ENCODE measurements at places on chromosomes 4 and X.
A peak's percentile ranks its signal among the peaks of the same experiment; 100 is the strongest.

GRCh38 chrX:153477364-153477857, 7.0 kb upstream of the HAUS7 start:
- ATAC-seq, result no peak

DNA sequence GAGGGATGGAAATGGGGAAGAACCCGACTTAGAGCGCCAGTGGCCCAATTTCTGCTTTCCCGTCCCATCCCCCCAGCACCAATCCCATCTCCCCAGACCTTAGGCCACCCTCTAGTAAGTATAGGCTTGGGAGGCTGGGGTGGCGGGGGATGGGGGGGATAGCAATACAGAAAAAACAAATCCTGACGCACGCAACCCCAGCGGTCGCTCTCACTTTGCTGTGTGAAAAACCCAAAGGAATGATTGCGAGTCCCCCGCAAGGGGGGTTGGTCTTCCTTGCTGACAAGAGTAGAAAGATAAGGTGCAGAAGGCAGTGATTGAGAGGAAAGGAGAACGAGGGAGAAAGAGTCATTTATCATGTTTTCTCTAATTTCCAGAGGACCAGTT, 863 bp downstream of the CPE start:
- no peak for ATAC-seq

- no peak for ATAC-seq
These were observed 228.5 kb downstream of the SLC7A11 start for GRCh38 chr4:138013625-138014024.

DNA sequence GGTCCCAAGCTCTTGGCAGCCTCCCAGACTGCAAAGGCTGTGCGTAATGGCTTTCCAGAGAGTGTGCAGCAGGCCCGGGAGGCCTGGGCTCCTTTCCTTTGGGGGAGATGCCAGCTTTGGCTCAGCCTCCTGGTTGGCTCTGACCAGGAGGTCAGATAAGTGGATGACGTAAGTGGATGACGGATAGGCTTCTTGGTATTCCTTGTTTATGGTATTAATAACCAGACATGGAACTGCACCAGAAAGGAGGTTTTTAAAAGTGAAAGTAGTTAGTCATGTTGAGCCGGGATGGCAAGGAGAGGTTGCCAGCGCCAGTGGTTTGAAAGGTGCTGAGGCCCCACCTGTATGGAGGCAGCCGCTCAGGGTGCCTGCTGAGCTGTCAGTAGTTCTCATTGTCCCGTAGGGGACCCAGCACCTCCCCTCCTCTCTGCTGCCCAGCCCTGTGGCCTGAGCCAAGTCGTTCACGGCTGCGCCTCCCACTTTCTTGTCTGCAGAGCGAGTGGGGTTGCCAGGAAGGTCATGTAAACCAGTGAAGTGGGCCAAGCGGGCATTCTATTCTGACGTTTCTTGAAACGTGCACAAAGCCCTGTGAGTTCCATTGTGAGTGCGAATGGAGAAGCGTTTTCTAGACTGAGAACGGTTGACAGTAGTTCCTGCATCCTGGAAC, 28.7 kb upstream of the STOX2 start:
- ATAC-seq, result no peak

- ATAC-seq, result no peak
These were observed 12.3 kb upstream of the SCRG1 start for GRCh38 chr4:173411106-173411693.

DNA sequence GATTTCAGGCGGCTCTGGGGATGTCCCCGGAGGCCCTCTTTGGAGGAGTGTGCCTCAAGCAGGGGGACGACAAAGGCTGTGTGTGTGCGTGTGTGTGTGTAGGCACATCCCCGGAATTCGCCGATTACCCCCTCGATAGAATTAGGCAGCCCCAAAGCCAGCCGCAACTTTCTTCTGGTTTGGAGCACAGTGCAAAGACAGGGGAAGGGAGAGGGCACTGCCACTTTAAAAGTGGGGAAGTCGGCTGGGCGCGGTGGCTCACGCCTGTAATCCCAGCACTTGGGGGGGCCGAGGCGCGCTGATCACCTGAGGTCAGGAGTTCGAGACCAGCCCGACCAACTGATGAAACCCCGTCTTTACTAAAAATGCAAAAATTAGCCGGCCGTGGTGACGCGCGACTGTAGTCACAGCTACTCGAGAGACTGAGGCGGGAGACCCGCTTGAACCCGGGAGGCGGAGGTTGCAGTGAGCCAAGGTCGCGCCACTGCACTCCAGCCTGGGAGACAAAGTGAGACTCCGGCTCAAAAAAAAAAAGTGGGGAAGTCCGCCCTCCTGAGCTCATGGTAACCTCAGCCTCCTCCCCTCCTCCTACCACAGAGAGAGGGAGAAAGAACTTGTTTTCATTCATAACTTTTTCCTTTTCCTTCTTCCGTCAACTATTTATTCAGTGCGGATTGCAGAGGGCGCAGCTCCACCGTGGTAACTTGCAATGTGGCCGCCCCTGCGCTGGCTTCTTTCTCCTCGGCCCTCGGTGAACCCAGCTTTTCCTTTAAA, 2.4 kb downstream of the SPRY1 start:
- ATAC-seq, result peak; percentile 55

- no peak for ATAC-seq
These were observed 41.3 kb upstream of the MTM1 start for GRCh38 chrX:150527108-150527507.

DNA sequence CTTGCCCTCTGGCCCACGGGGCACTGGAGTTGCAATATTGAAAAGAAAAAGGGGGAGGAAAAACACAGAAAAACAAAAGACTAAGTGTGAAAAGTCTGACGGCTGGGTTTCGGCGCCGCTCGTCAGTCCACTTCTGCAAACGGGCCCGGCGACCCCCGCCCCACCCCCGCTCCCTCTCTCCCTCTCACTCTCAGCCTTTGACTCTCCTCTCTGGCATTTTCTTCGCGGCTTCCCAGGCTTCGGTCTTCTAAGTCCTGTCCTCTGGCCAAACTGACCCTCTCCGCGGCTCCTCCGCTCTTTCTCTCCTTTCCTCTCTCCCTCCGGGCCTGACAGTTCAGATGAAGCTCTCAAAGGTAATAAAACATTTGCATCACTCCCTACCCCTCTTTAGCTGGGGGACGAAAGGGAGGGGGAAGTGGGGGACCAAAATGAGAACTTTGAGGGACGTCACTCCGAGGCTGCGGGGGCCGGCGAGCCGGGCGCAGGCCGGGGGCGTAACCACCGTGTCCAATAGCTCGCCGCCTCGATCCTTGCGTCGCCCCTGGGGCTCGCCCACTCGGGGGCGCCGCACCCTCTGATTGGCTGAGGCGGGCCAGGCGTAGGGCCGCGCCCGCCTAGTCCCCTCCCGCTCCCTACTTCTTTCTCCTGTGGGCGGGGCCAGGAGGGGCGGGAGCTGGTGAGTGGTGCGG, at the start of gene NKX6-1:
Gene NKX6-1, minus strand, starts transcription at position 358 of the 689 bp plus-strand sequence. CDS start 1,064 bp downstream, outside the sequence.
- ATAC-seq, result no peak

GRCh38 chr4:20809812-20810211, 109.6 kb downstream of the PACRGL start:
- ATAC-seq, result no peak

- no peak for ATAC-seq
These were observed 363.1 kb upstream of the SLIT2 start for GRCh38 chr4:19888587-19888986.

- no peak for ATAC-seq
These were observed 41.8 kb downstream of the SULT1B1 start for GRCh38 chr4:69718396-69719271.

GRCh38 chr4:126106658-126107057, 791.9 kb downstream of the FAT4 start:
- no peak for ATAC-seq

- ATAC-seq, result no peak
These were observed 9.6 kb upstream of the GSX2 start for GRCh38 chr4:54090404-54090803.

DNA sequence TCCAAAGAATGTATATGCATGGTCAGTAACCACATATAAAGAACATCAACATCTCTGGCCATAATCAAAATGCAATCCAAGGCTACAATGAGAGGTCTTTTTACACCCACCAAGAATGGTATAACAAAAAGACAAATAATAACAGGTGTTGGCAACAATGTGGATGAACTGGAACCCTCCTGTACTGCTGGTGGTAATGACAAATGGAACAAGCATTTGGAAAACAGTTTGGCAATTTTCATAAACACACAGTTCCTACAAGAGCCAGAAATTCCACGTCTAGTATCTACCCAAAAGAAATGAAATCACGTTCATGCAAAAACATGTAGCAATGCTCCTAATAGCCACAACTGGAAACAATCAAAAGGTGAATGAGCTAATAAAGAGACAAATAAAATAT, 11.7 kb downstream of the UGT2B4 start:
- ATAC-seq, result no peak

DNA sequence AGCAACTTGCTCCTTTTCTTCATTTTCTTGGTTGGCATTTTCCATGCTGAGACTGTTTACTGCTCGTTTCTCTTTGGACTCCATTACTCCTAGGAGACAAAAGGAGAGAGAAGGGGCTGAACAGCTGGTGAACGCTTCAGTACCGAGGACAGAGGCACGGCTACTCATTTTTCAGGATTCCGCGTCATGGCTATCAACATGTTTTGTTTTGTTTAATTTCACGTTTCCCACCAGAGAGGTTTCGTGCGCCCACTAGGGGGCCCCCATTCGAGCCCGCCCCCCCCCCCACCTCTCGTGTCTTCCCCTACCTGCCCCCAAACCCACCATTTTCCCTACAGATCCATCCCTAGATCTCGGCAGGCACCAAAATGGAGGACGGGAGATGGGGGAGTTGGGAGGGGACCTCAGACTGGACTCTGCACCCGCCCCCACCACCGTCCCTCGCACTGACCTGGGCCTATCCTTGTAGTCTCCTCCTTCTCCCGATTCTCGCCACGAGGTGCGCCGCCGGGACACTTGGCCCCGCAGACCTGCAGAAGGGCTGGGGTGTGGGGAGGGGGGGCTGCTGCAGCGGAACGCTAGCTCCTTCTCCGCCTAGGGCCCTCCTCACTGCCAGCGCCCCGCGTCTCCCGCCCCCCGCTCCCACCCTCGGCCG, 653 bp downstream of the BEX1 start:
- ATAC-seq, result no peak

DNA sequence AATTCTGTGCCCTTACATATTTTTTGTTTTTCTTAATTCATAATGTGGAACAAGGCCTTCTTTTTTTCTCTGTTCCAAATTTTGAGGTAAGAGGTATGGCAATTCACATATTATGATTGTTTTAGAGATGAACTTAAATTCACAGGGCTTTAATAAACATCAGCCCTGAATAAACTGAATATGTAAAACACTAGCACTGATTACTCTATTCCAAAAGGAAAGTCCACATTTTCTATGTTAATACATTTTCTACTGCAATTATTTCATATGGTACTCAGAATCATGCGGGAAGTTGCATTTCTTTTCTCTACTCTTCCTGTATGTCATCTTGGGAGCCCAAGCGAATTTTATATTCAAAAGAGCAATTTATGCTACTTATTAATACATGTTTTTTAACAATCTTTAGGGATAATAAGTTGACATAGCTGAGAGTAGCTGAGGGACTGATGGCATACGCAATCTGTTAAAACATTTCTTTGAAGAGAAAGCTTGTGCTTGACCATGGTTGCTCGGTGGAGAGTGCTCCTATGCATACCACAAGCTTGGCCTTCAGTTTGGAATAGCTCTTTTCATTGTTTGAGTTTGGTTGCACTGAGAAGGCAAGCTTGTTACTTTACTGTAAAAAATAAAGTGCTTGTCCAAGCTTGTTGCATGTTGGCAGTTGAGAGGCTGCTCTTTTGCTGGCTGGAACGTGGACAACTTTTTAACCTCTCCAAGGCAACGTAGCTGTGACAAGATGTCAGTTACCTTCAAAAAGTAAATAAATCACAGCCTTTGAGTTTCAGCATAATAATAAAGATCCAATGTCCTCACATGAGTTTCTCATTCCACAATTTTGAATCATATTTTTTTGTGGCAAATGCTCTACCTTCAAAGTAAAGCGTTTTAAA, 196.3 kb upstream of the SPRY1 start:
- ATAC-seq, result no peak

DNA sequence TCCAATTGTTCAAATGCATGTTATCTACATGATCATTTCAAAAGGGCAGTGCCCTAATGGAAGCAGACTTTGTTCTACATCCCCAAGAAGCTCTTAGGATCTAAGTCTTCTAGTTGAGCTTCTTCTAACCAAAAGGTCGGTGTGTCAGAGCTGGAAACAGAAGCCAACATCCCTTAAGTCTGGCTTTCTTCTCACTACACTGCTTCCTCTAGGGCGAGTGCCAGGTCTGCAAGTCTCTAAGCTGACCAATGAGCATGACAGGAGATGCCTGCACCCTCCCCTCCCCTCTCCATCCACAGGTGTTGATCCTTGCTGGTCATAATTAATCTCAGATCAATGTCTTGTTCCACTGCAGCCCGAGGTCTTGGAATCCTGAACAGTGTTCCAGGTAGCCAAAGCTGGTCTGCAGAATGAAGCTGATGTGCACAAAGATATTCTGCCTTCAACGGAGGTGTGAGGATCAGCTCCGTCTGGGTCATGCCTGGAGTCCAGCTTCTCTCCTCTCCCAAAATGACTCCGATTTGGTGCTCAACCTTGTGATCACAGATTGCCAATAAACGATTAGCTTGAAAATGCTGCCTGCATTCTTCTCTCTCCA, 44.1 kb downstream of the WDR1 start:
- no peak for ATAC-seq

DNA sequence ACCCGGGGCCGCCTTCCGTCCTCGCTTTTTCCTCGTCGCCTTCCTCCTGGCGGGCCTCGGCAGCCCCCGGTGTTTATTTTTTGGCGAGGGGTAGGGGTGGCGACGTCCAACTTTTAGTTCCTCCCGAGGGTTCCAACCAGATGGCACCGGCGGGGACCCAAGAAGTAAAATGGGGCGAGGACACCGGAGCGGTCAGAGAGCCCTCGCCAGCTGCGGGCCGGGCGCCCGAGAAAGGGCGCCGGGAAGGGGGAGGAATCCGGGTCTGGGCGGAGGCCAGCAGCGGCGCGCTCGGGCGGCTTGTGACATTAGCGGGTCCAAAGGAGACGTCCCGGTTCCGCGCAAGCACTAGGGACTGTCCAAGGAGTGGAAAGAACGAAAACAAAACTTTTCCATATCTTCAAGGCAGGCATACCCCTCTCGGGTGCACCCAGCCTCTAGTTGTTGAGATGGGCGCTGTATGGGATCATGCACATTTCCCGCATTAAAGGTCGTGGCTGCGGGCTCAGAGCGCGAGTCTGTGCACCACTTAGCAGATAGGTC, 691 bp upstream of the USP46 start:
- ATAC-seq, result peak; percentile 32

GRCh38 chr4:150299816-150300215, 221.6 kb downstream of the DCLK2 start:
- no peak for ATAC-seq

DNA sequence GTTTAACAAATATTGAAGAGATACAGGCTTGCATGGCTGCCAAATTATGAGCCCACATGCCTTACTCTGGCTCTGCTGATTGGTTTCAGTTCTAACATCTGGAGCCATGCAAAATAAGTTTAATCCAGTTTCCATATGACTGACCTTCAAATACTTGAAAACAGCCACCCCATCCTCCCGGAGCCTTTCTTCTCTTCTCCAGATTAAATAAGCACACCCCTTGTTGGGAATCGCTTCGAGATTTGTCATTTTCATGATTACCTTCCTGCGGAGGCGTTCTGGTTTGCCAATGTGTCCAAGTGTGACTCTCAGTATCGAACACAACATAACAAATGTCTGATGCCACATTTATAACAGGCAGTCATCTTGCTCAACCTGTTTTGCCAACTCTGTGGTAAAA, 101.6 kb upstream of the JADE1 start:
- no peak for ATAC-seq

- ATAC-seq, result no peak
These were observed 67.4 kb downstream of the EMCN start for GRCh38 chr4:100450449-100450848.

- ATAC-seq, result no peak
These were observed 230.1 kb upstream of the ARSJ start for GRCh38 chr4:114209584-114209983.
